ENCODE measurements at places on chromosomes 5 and 9. TPM values are rescaled to one million over a fixed set of nuclear protein-coding genes. Genes with fewer than 3 reads are reported as not detected.

Gene TAF11L10
- not detected for total RNA-seq

Gene KDM3B
- total RNA-seq = 52.7 TPM

- no peak for DNase-seq
- H3K4me1 ChIP-seq = peaks cover 4% of the 10 kb centered on the region
- peaks cover 20% of the 10 kb centered on the region for H3K27me3 ChIP-seq
- H3K27ac ChIP-seq = no peak overlapping the region
- no peaks in the 10 kb centered on the region for H3K36me3 ChIP-seq
Measured at GRCh38 chr9:72041775-72042194, 18.6 kb downstream of the C9orf57 start.

DNA sequence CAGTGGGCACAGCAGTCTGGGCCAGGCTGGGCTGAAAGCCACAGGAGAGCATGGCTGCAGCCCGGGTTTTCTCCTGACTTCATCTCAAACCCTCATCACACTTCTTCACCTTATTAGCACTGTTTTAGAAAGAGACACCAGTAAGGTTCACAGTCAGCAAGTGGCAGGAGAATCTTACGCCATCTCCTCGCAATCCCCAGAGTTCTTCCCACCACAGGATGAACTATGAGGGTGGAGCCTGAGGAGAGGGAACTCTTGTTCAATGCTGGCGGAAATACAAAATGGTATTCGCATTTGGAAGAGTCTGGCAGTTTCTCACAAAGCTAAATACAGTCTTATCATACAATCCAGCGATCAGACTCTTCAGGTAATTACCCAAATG is 14.7 kb downstream of the BICD2 start:
- peaks cover 22% of the 10 kb centered on the region for H3K4me1 ChIP-seq
- no peak overlapping the region for H3K27ac ChIP-seq
- no peak overlapping the region for H3K4me3 ChIP-seq
- peaks cover 2% of the 10 kb centered on the region for H3K36me3 ChIP-seq

DNA sequence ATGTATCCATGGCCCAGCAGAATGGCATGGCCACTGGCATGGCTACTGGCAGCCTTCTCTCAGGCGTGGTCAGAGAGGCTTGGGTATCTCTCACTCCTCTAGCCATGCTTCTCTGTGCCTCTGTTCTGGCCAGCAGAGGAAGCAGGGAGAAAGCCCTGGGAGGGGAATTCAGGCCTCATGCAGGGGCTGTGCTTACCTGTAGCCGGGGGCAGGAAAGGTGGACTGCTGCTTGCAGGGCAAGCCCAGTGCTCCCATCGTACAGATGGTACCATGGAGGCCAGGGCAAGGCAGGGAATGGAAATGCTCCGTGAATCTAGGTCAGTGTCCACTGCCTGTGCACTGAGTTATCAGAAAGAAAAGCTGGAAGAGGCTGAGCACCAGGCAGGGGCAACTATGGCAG is 2.7 kb downstream of the OR13J1 start:
- peak; percentile 43 for DNase-seq
- H3K36me3 ChIP-seq = no peaks in the 10 kb centered on the region
- no peak overlapping the region for H3K4me3 ChIP-seq
- no peaks in the 10 kb centered on the region for H3K4me1 ChIP-seq
- no peak overlapping the region for H3K27ac ChIP-seq

All from activated CD4-positive, alpha-beta T cell treated with anti-CD3 and anti-CD28 coated beads, Interleukin-2, amount 10 ng/mL, durations not matched to agents 24 days and 14 days (primary cell).